ENCODE measurements at places on chromosomes 16 and 17. TPM values are rescaled to one million over a fixed set of nuclear protein-coding genes. Genes with fewer than 3 reads are reported as not detected.

Gene TOX3
- not detected for total RNA-seq

Gene PRR29
- under 0.01 TPM for total RNA-seq

Gene ABCA6
- total RNA-seq: 14.2 TPM

Gene NOD2
- total RNA-seq: not detected

Gene HOXB4
- 2.6 TPM for total RNA-seq

Gene ST6GALNAC1
- total RNA-seq: not detected

Measured in myometrial cell (primary cell).